ENCODE measurements at places on chromosomes 2 and 18. TPM values are rescaled to one million over a fixed set of nuclear protein-coding genes. Genes with fewer than 3 reads are reported as not detected.

The COLEC12 gene
- total RNA-seq = 33.4 TPM

- DNase-seq = no peak
Measured at GRCh38 chr2:43305517-43305916, 79.1 kb upstream of the ZFP36L2 start.

DNA sequence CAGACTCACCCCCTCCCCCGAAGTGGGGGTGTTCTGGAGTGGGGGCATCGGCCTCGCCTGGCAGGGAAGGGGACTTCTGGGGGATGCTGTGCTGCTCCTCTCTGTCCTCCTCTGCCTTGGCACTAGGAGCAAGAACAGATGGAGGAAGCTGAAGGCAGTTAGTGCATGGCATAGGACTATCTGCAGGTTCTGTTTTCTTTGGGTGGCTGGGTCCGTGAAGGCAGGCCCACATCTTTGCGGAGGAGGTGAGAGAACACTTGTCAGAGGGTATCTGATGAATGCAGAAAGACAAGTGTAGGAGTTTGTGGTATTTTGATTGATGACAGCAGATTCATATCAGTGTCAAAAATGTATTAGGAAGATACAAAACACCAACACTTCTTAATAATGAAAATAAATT is 411.4 kb downstream of the TSN start:
- DNase-seq = no peak

The BOK gene
- total RNA-seq = 71.7 TPM

- peak; percentile 36 for DNase-seq
Measured at GRCh38 chr18:5476961-5477800, 66.6 kb downstream of the EPB41L3 start.
